ENCODE measurements at places on chromosomes 1 and 21.

DNA sequence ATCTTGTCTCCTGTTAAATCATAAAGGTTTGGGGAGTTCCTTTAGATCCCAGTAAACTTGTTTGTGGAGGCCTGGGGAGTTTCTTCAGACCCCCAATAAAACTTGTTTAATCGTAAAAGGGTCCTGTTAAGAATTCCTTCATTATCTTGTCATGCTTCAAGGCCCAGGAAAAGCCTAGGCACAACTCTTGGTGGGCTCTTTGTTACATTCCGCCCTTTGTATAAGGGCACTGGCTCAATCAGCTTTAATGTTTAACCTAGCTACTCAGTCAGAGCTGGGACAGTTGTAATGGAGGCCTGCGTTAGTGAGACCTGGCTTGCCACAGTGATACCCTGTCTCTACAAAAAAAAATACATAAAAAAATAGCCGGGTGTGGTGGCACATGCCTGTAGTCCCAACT, 77.2 kb downstream of the MPZL1 start:
- no peak for DNase-seq

GRCh38 chr1:36585569-36586548, 103.1 kb upstream of the CSF3R start:
- peak; percentile 32 for DNase-seq

- DNase-seq, result no peak
Observed at GRCh38 chr1:17573518-17574041, 34.1 kb downstream of the ARHGEF10L start.

DNA sequence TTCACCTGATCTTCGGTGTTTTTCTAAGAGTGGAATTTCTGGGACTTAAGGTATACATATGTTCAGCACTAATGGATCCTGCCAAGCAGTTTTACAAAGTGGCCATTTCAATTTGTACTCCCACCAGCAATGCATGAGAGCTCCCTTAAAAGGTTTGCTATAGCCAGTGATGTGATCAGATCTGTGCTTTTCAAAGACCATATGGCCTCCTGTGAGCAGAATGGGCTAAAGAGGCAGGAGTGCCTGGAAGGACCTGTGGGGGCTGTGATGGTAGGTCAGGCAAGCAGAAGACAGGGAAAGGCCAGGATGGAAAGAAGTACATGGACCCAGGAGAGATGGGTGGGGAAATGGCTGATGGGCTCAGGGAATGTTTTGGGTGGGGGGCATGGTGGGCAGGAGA, 252.7 kb downstream of the DISC1 start:
- DNase-seq, result peak; percentile 68

GRCh38 chr1:186304982-186305949, 69.8 kb downstream of the TPR start:
- peak; percentile 18 for DNase-seq

DNA sequence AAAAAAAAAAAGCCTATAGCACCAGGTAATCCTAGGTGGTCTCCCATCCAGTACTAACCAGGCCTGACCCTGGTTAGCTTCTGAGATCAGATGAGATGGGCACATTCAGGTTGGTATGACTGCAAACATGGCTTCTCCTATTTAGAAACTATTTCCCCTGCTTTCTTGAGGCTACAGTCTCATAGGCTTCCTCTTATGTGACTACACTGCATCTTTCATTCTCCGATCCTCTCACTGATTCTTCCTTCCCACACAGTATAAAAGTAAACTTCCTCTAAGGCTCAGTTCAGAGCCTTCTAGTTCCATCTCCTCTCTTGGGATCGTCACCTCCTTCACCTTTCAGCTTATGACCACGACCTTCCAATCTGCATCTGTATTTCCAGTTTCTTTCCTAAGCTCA, 30.4 kb upstream of the RNF2 start:
- DNase-seq, result no peak

DNA sequence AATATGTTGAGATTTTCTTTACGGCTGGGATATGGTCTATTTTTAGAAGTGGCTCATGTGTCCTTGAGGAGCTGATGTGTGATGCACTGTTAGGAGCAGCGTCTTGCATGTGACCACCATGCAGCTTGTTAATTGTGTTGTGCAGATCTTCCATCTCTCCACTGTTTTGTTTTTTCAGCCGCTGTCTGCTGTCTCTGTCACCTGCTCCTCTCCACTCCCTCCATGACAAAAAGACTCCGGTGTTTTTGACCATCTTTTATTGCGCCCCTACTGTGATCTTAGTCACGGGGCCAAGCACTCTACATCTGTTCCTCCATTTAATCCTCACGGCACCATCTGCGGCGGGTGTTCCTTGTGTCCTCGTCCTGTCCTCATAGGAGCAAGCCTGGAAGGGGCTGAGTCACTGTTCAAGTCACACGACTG, 51.8 kb downstream of the ADARB1 start:
- no peak for DNase-seq

GRCh38 chr1:107405236-107405635, 264.4 kb downstream of the NTNG1 start:
- DNase-seq, result no peak

DNA sequence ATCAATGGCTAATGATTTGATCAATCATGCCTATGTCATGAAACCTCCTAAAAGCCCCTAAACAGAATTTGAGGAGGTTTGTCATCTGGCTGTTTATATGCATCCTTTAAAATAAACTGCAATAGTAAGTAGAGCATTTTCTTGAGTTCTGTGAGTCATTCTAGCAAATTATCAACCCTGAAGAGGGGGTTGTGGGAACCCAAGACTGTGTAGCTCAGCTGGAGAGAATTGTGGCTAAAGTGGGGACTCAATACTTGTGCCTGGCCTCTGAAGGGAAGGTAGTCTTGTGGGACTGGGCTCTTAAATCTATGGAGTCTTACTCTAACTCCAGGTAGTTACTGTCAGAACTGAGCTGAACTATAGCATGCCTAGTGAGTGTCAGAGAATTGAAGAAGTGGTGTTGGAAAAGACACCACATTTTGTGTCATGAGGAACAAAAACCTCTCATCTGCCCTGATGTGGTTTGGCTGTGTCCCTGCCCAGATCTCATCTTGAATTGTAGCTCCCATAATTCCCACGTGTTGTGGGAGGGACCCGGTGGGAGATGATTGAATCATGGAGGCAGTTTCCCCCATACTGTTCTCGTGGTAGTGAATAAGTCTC, 402.4 kb downstream of the USH2A start:
- DNase-seq, result no peak

GRCh38 chr1:15063783-15064182, 89.8 kb upstream of the TMEM51 start:
- no peak for DNase-seq

DNA sequence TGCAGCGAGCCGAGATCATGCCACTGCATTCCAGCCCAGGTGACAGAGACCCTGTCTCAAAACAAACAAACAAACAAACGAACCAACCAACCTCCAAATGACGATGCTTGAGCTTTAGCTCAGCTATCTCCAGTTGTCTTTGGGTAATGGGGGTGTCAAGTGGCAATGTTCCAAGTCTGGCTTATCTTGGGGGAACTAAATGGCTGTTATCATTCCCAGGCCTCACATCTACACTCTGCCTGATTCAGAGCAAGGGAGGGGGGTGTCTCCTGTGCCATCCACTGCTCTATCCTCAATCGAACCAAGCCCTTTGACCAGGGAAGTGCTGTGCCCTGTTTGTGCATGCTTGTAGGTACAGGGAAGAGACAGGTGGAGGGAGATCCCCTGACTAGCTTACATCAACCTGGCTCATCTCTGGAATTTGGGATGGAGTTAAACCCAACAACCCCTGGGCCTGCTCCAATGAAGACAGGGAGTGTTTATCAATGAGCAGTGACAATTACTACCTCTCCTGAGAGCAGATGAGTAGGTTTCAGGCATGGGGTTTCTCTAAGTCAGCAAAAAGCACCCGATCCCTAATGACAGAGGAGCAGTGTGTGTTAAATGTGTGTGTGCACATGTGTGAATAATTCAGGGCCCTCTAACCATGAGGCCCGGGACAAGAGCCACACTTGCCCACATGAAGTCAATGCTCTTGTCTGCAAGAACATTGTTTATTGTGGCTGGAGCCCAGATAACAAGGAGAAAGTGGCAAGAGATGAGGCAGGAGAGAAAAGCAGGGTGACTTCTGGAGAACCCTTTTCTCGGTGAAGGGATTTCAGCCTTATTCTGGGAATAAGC, 20.3 kb upstream of the IL6R start:
- no peak for DNase-seq

GRCh38 chr1:232861107-232861506, 55.9 kb downstream of the MAP10 start:
- no peak for DNase-seq

GRCh38 chr1:182175361-182175931, 113.9 kb upstream of the ZNF648 start:
- no peak for DNase-seq

- no peak for DNase-seq
Observed at GRCh38 chr1:40384413-40384762, 10.9 kb downstream of the SMAP2 start.

GRCh38 chr1:17834561-17835100, 79.5 kb downstream of the ACTL8 start:
- DNase-seq, result no peak

GRCh38 chr1:77382366-77382765, 100.5 kb downstream of the AK5 start:
- DNase-seq, result no peak

DNA sequence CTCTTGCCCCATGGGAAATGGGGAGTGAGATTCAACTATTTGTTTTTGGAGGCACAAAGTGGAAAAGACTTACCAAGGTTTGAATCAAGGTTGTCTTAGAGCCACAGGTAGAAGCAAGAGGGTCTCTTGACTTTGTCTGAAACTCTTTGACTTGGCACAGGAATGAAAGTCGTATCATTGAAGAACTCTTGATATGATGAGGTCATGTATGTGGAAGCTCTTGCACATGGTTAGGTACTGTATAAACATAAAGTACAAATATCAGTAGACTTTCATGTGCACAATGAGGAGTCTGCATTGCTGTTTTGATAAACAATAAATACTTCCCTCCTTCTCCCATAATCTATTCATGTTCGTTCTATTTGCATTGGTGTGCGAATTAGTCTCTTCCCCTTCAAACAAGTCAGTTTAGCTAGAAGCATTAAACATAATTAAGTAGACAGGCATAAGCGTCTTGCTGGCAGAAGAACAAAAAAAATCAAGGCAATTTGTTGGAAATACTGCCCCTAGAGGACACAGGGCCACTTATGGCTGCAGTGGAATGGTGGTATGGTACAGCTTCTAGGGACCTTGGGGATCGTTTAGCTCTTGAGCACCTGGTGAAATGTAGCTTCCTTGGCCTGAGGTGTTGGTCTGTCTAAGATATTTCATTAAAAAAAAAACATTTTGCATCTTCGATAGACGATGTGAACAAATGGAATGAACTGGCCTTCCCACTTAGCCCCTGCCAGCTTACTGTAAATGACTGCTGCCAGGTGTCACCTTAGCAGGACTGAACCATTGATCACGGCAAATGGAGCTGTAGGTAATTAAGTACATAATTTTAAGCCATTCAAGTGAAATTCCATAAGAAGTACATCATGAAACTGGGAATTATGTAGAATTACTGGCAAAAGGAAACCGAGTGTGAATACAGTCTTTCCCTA, 218.0 kb upstream of the GALNT2 start:
- DNase-seq, result peak; percentile 35

- DNase-seq, result peak; percentile 56
Observed at GRCh38 chr1:32200226-32201010, at the start of gene CCDC28B. Gene CCDC28B, plus strand, starts transcription at chr1:32200595. Its CDS starts 1,341 bp downstream, at chr1:32201936.

All from BE2C (cell line).